ENCODE measurements at places on chromosomes 13 and 19.

GRCh38 chr19:15266683-15267082 is 34.4 kb upstream of the EPHX3 start:
- no peak for DNase-seq

GRCh38 chr13:43961909-43962308 is 82.2 kb downstream of the LACC1 start:
- DNase-seq = no peak

DNA sequence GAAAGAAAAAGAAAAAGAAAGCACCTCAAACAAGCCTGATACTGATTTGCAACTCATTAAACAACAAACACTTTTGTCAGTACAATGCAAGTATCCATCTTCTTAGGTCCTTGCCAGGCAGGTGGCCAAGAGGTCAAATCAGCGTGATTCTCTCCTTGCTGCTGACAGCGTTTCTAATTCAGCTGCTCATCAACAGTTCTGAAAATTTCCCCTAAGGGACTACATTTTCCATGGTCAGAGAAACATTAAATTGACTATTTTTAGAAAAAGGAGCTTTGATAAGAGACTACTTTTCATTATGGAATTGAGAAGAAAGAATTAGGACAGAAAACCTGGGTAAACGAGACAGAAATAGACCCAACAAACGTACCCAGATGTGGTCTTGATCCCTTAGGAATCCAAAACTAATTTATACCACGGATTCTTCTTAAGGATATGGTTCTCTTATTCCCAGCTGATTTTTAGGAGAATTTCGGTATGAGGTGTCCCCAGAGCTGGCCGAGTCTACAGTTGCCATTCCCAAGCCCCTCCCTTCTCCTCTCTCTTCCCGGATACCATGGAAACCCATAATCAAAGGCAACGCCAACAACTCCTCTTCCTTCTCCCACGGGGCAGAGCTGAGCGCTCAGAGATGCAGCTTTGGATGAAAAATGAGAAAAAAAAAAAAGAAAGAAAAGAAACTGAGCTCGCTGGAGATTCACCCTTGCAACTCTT is 29.5 kb upstream of the CEBPG start:
- no peak for DNase-seq

DNA sequence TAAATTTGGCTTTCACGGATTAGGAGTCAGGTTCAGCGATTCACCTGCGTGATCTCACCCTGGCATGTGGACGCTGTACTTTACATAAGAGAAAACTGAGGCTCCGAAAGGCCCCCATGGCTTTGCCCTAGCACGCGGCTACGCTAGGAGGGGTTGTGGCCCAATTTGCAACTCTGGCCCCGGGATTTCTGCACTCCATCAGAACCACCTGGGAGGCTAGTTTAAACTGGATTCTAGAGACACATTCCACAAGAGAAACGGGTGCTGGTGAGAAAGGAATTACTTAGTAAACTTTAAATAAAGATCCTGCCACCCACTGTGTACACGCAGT is 6.2 kb downstream of the BCL3 start:
- no peak for DNase-seq

- no peak for DNase-seq
These were observed 80.0 kb upstream of the FREM2 start for GRCh38 chr13:38606699-38607535.

DNA sequence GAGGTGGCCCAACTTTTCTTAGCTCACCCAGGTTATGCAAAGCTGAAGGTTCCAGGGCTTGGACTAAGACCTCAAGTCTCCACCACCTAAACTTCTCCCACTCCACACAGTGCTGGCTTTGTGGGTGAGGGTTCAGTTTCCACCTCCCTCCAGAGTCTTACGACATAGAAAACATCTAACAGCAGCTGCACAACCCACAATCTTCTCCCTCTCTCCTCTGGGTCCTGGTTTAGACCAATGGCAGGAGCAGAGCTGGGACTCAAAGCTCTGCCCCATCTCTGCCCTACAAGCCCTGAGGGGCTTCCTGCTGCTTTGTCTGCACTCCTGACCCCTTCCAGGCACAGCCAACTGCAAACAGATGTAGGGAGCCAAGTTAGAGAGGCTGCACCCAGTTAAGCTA is 16.0 kb downstream of the IRGC start:
- DNase-seq = no peak

DNA sequence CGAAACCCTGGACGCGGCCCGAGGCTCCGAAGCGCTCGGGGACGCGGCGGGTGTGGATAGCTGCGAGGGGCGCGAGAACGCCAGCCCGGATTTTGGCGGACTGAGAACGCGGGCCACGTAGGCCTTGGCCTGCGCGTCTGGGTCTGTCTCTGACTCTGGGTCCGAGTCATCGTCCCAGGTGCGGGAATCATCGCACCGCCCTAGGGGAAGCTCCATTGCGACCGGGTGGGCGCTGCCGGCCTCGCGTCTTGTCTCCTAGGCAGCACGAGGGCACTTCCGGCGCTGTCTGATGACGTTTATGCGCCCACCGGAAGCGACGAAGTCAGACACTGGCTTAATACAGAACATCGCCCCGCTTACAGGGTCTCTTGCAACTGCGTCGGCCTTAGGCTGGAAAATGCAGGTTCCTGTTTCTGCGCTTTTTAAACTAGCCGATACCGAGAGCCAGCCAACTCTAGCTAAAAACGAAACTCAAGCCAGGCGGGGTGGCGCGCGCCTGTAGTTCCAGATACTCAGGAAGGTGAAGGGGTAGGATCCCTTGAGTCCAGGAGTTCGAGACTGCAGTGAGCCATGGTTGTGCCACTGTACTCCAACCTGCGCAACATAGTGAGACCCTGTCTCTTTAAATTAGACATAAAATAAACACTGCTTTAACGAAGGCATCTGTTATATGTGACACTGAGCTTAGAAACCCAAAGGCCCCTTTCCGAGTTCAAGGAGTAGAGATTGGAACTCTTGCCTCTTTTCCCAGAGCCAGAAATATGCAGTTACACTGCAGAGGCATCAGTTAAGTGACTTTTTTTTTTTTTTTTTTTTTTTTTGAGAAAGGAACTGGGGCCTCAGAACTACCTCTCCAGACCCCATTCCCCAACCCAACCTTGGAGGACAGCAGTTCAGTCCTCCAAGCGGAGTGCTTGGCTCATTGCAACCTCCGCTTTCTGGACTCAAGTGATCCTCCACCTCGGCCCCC is at the start of gene FBXW9:
TSS of gene FBXW9 (minus strand) at position 266 of the 970 bp plus-strand sequence. CDS start at position 216, 50 bp downstream.
- DNase-seq = peak; percentile 92

DNA sequence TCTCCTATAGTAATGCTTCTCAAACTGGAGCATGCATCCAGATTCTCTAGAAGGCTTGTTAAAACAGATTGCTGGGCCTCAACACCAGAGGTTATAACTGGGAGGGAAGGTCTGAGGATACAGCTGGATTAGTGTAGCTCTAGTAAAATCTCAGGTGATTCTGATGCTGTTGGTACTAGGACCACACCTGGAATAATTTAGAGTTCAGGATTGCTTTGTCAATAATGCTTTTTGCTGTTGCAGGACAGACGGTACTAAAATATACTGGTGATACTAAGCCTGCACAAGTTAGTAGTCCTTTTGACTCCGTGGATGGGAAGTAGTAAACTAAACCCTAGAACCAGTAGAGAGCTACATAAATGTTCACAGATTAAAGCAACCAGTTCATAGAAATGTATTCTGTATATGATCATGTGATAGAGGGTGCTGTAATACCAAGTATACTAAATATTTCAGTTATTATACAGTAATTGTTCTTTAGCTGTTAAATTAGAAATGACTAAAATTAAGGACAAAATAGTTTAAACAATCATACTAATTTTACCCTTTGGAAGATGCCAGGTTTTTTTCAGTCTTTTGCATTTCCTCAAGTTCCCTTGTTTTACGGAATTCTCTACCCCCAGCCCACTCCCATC is 258.2 kb upstream of the STARD13 start:
- DNase-seq = no peak

DNA sequence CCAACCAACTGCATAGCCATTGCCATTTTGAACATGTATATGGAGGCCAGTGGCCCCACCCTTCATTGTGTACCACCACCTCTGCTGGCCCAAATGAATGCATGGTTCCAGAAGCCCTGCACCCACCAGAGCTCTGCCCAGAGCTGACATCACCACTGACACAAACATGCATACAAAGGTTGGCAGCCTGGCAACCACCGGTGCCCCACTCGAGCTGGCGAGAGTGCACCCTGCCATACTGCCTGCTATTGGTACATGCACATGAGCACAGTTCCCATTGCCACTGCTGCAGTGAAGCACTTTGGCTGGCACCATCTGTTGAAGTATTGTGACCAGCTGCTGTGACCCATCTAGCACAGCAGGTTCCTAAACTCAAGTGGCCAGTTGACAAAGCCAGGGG is 1564.9 kb downstream of the OLFM4 start:
- no peak for DNase-seq

- peak; percentile 98 for DNase-seq
These were observed at the start of gene CIRBP for GRCh38 chr19:1269065-1269477. Gene CIRBP (plus strand): TSS chr19:1269332. CDS start chr19:1270934, 1,602 bp downstream.

DNA sequence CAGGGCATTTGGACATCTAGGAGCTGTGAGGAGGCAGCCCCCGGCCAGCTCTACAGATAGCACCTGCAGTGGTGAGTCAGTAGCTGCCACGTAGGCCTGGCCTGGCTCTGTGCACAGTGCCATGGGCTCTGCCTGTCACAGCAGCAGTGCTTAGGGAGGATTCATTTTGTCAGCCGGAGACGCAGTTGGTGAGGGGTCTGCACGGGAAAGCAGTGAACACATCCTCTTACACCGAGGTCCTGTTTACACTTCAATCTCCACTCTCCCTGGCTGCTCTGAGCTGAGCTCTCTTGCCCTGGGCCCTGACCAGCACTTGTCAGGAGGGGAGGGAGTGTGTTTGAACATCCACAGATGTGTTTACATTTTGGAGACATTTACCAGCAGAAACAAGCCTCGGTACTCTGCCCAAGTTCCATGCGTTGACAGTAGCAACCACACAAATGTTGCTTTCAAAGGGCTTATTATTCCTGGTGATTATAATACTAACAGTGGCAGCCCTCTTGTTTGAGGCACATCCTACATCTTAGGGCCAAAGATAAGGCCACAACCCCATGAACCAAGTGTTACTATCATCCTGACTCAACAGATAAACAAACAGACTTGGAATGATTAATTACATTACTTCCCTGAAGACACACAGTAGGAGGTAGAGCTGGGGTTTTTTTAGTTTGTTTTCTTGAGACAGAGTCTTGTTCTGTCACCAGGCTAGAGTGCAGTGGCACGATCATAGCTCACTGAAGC is 148.9 kb downstream of the USP12 start:
- no peak for DNase-seq

GRCh38 chr19:19538785-19539166 is 711 bp downstream of the CILP2 start:
- DNase-seq = no peak

DNA sequence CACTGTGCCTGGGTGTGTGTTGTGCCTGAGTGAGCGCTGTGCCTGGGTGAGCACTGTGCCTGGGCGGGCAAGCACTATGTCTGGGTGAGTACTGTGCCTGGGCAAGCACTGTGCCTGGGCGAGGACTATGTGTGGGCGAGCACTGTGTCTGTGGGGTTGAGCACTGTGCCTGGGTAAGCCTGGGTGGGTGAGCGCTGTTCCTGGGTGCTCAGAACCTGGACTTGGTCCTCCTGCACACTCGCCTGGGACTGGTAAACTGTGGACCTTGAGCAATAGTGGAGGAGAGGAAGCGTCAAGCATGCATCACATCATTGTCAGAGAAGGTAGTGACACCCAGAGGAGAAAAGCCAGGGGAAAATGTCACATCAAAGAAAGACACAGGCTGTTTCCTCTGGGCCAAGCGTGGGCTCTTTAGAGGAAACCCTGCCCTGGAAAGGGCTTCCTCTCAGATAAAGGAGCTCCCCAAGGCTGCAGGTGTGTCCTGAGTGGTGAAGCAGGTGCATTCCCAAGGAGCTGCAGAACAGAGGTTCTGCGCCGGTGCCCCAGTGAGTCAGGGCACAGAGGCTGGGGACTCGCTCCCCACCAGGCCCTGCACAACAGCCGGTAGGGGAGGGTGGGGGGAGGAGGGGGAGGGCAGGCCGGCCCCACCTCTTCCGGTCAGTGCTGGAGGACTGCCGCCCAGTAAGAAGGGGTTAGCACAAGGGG is 141.2 kb downstream of the TEX29 start:
- no peak for DNase-seq

- no peak for DNase-seq
These were observed 47.4 kb downstream of the TNFRSF19 start for GRCh38 chr13:23617551-23618024.

DNA sequence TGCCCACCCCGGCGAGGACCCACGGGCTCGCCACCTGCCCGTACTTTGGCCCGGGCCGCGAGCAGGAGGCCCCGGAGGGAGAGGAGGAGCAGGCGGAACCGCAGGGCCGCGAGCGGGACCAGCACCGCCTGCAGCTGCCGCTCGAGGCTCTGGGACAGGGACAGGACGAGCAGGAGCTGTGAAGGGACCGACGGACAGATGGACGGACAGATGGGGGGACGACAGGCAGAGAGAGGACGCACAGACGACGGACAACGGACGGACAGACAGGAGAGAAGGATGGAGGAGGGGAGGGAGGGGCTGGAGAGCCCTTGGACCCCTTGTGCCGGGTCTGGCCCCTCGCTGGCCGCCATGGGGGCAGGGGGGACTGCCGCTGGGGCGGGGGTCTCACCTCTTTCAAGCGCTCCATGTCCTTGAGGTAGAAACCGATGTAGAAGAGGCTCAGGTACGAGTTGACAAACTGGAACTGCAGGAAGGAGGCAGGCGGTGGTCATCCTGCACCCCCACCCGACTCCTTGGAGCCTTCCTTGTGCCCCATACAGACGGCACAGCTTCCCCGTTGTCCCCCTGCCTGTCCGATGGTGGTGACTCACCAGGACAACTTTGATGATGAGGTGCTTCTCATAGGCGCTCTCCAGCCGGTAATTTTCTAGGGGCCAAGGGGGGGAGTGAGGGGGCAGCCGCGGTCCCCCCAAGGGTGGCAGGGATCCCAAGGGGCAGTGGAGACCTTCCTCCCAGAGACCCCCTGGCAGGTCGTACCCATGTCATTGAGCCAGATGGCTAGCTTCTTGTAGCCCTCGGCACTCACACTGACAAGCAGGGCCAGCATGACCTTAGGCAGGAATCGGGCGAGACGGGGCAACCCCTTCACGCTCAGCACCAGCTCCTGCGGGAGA is 5.0 kb downstream of the ANO8 start:
- DNase-seq = no peak

DNA sequence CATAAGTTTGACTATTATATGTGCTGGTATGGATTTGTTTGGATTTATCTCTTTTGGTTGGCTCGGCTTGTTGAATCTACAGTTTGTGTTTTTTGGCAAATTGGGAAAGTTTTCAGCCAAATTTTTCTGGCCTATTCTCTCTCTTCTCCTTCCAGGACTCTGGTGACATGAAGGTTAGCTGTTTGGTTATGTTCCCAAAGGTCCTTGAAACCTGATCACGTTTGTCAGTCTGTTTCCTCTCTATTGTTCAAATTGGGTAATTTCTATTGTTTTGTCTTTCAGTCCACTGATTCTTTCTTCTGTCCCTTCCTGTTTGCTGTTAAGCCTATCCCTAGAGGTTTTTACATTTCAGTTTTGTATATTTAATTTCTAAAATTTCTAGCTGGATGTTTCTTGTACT is 81.5 kb upstream of the SHISA2 start:
- DNase-seq = no peak

DNA sequence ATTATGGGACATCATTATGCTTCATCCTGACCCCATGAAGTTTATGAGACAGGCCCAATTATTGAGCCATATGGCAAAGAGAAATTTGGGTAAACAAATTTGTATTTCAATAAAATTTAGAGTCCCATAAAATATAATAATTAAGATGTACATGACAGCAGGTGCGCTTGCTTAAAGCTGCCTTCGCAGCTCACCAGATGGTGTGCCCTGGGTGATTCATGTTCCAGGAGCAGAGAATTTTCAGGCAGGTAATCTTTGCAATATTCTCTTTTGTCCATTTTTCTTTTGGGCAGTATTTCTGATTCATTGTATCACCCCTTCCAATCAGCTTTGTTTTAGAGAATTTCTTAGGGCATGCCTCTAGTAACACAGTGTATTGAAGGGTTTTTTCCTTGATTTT is 39.5 kb upstream of the WASF3 start:
- no peak for DNase-seq

All from NCI-H1105 (cell line).